ENCODE measurements at places on chromosomes 13 and 19.

DNA sequence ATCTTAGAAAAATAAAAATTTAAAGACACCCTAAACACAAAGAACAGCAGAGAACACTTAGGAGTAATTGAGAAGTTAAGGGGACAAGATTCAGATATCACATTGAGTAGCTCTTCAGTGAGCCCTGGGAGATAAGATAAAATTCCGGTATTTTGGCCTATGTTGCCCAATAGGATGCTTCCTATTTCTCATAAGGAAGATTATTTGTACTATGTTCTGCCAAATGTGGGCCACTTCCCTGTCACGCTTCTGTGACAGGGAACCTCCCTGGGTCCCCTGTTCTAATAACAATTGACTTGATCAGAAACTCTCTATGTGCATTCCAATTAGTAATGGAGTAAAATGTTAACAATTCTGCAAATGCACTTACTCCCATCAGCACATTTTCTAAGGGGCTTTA, 310.7 kb downstream of the MYO16 start:
- no peak for DNase-seq

GRCh38 chr13:55493297-55493696, 1647.4 kb upstream of the PRR20A start:
- no peak for DNase-seq

DNA sequence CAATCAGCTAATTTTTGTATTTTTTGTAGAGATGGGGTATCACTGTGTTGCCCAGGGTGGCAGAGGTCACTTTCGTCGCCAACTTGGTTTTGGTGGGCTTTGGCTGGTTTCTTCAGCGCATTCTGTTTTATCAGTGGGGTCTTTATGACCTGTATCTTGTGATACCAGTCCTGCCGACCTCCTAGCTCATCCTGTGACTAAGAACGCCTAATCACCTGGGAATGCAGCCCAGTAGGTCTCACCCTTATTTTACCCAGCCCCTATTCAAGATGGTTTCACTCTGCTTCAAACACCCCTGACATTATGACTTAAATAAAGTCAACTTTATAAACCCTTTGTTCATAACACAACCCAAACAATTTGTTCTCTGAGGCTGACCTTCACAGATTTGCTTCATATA, 3.0 kb upstream of the ZNF878 start:
- no peak for DNase-seq

DNA sequence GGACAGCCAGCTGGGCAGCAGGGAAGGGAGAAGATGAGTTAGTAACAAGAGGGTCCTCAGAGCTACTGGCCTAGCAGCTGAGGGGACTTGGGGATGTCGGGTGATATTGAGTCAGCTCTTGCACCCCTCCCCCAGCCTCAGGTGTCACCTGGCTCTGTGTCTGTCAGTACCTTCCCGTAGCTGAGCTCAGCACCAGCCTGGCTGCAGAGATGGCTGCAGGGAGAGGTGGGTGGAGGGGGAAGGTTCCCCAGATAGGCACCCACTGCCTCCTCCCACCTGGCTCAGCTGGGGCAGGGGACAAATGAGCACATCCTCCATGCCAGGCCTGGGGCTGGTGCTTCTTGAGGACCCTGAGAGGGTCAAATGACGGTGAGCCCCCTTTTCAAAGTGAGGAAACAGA, 6.8 kb upstream of the KPTN start:
- no peak for DNase-seq

DNA sequence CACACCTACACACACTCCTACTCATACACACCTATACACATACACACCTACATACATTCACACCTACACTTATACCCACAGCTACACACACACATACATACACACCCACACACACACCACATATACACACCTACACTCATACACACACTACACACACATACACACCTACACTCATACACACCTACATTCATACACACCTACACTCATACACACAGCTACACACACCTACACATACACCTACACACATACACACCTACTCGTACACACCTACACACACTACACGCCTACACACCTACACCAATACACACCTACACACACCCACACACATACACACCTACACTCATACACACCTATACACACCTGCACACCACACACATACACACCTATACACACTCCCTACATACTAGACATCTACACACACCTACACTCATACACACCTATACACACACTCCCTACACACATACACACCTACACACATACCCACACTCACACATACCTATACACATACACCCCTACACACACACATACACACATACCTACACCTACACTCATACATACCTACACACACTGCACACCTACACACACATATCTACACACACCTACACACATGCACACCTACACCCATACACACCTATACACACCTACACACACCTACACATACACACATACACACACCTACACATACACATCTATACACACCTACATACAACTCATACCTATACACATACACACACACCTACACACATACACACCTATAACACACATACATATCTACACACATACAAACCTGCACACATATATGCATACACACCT, 285.2 kb upstream of the MAB21L1 start:
- no peak for DNase-seq

DNA sequence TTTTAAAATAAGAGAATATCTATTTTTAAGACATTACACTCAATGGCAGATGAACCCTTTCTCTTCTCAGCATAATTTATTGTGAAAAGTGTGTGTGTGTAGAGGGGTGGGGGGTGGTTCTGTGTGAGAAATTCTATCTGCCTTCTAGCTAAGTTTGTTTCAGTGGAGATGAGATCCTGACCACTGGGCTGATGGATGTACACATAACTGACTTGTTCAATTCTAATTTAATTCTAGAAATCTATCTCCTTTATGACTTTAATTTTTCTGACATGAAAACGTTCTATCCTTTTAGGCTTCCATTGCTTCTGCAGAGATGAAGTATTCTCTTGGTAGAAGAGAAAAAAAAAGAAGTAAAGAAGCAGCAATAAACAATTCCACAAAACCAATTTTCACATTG, 891.6 kb downstream of the PCDH9 start:
- DNase-seq, result no peak

GRCh38 chr13:43071824-43072223, 48.4 kb downstream of the DNAJC15 start:
- DNase-seq, result no peak

DNA sequence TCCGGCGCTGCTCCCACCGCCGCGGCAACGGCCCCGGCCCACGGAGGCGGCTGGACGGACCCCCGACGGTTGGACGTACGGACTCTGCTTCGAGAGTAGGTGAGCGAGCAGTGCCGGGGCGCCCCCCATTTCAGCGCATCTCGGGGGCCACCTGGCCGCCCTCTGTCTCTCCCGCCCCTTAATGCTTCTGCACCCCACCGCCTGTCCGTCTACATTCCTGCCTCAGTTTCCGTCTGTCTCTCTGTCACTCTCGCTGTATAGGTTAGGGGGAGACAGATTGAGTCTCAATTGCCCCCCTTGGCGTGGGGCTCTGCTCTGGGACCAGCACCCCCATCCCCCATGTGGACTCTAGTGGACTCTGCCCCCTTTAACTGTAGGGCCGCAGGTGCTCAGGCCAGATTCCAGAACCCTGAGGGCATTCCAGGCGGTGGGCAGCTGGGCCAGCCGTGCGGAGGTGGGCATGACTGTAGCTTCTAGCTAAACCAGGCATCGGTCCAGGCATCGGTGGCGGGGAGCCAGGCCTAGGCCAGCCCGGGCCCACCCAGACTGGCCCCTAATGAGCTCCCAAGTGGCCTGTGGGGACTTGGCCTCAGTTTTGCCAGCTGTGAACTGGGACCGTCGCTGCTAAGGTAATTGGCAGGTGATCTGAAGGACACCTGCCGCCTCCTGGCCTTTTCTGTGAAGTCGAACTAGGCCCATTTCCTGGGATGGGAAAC, 373 bp downstream of the TNFAIP8L1 start:
- peak; percentile 35 for DNase-seq

DNA sequence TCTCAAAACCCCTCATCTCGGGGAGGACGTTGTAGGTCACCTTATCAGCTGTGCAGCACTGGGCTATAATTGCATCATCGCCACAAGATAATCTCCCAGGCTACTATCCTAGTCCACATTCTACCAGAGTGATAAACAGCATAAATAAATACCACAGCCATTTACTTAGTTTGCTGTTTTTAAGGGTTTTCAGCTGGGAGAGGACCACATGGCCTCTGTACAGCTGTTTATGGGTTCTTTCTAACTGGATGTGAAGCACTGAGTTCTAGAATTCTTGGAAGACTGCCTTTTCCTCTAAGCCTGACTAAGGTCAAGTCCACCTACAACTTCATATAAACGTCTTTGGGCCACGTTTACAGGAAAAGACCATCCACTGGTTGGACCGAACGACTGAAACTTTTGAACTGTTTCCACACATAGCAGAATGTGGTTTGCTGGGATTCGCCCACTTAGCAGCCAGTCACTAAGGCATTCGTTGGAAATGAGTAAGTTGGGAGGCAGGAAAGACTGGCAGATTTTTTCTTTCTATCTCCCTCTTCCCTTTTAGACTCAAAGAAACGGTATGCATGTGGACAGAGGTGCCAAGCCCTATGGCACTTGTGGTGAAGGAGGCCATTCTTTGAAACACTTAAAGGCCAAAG, 752.5 kb upstream of the SGCG start:
- no peak for DNase-seq

- DNase-seq, result no peak
Measured at GRCh38 chr13:75628801-75629200, 7.3 kb upstream of the LMO7 start.

- no peak for DNase-seq
Measured at GRCh38 chr13:101291646-101292515, 124.4 kb downstream of the NALCN start.

DNA sequence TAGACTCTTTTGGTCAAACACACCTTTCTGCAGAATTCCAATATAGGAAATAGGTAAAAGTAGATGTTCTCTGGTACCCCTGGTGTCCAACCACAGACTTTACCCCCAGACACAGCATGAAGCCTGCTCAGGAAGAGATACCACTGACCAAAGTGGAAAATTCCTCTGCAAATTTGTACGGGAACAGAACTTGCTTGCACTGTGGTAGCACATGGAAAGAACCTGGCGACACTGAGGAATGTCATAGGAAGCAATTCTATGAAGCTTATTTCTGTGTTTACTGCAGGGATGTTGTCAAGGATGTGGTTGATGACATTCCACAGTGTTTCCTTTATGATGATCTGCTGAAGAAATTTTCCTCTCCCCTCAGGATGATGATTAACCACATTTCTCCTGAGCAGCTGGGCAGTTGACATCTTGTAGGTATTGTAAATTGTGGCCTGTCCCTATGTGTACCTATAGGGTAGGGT, 48.9 kb upstream of the TNFSF11 start:
- peak; percentile 24 for DNase-seq

DNA sequence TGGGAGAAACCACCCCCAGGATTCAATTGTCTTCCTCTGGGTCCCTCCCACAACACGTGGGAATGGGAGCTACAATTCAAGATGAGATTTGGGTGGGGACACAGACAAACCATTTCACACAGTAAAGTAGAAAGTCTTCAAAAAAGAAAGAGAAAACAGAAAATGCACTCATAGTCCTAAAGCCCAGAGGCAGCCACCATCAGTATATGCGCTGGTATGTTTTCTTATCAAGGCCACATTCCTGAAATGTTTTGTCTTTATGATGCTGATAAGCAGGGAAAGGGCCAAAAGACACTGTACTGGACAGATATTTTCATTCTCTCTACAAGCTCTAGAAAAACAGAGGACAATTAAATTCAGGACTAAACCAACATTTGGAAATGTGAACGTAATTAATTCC, 375.8 kb upstream of the TSHZ3 start:
- DNase-seq, result no peak

Data from foreskin fibroblast (primary cell).